ENCODE measurements at places on chromosomes 12 and 14.

DNA sequence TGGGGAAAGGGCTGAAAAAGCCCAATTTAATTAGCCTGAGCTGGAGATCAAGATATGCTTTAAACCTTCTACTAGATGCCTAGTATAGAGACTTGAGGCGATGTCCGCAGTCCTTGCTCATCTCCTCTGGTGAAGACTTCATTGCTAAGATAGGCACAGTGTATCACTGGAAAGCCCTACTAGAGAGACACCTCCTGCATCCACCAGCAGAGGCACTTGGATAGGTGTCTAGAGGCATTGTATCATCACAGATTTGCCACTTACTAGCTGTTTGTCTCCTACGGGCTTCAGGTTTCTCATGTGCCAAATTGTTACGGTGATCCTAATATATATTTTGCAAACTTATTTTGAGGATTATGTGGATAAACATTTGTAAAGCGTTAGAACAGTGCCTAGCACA lies 1048.5 kb downstream of the GALC start:
- no peak for DNase-seq

GRCh38 chr12:76153616-76154015 lies 69.1 kb upstream of the NAP1L1 start:
- DNase-seq = no peak

DNA sequence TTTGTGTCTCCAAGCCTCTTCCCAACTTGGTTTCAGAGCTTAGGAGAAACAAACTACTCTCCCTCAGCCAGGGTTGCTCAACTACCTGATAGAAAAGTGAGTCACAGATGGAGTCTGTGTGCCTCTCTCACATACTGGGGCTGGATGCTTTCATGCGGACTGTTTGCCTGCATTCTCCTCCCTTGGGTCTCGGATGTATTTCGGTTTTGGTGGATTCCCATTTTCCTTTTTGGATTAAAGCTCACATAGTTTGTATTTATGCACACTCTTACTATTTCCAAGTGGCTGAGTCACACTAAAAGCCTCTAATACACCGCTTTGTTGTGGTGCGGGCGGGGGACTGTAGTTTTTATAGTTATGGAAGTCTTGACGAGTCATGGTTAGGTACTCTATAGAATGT lies 505.4 kb downstream of the LRFN5 start:
- no peak for DNase-seq

DNA sequence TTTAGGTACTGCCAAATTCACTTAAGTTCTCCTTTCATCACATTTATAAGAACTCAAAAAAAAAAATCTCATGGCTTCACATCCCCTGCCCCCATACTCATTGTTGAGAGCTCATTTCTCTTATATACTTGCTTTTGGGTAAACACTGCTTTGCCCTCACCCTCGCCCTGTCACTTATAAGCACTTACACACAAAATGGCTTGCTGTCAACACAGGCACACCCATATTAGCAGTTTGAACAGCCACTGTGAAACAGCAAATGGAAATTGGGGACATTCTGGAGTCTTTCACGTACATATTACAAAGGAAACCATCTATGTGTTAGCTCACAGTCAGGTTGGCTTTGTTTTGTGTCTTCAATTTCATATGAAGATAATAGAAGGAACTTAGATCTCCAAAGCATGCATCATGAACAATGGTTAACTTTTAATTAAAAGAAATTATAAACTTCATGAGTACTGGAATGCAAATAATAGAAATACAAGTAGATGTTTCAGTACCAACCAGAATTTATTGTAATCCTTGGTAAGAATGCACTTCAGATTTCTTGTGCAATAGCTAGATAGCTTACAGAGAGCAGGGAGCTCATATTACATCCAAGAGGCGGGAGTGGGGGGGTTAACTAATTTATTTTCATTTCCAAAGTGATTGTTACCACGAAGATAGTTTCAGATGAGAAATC lies 272.2 kb downstream of the ALG10B start:
- no peak for DNase-seq

GRCh38 chr12:111981987-111982386 lies 31.0 kb downstream of the TMEM116 start:
- DNase-seq = no peak

DNA sequence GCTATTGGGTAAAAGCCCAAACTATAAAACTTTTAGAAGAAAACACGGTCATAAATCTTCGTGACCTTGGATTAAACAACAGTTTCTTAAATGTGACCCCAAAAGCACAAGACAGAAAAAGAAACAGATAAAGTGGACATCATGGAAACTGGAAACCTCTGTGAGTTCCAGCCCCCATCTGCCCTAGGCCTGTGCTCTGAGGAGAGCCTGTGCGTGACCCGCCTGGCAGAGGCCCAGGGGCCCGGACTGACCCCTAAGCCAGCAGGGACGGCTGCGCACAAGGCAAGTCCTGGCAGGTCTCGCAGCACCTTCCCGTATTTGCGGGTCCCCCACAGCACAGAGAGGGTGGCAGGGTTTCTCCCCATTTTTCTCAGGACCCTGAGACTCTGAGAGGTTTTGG lies 76.0 kb downstream of the CHGA start:
- no peak for DNase-seq

DNA sequence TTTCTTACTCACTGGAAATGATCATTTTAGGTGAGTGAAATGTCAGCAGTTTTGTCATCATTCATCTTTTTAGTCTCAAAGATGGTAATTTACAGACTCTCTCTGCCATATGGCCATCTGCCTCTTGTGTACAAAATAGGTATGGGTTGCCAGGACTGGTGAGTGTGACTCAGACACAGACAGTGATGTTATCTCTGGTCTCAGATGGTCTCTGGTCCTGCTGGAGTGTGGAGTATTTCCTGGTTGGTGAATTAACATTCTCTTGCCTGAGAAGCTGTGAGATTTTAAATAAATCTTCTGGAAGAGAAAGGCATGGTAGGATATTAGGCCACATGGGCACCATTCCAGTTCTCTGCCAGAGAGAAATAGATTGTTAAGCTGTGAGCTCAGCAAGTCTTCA lies 207.0 kb downstream of the ATP23 start:
- DNase-seq = peak; percentile 69

DNA sequence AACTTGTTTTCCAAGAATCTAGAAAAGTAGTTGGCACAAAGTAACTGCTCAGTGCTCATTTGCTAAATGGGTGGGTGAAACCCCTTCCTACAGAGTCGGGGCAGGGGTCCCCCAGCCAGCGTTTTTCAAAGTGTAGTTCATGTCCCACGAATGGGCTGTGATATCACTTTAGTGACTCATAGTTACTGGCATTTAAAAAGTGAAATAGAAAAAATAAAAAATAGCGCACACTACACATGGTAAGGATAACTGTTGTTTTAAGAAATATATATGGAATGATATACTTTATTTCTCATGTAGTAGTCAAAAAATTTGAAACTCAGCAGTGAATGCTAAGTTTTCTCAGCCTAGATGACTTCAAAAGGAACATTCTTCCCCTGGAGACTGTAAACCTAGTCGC lies 250.4 kb downstream of the CHST11 start:
- no peak for DNase-seq

GRCh38 chr12:80412343-80412953 lies 31.6 kb upstream of the PTPRQ start:
- DNase-seq = peak; percentile 23

DNA sequence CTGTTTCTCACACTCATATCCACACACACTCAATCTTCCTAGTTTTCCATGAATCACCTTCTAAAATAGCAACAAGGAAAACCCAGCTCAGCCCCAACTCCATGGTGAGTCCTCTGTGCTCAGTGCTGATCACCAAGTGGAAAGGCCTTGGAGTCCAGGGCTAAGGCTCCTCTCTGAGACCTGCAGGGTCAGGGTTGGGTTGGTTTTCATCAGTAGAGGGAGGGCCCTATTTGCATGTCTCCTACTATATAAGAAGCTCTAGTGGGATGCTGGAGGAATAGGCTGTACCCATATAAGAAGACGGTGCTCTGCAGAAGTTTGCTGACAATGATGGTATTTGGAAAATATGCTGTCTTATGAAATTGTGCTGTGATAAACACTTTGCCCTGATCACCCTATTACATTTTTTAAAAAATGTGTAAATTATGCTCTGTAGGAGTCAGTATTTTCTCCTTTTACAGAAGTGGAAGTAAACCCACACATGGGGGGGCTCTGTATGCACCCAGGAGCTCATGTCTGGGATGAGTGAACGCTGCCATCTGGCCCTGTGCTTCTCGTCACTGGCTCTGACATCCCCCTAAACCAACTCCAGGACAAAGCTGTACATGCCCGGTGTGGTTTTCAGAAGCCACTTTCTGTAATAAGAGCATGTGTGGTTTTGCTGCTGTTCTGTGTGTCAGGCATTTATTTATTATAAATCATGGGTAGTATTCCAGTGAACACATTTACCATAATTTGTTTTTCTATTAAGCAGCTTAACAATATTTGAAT lies 536.3 kb downstream of the TMEM121 start:
- no peak for DNase-seq

- no peak for DNase-seq
These were observed 20.3 kb upstream of the DHRS4 start for GRCh38 chr14:23933108-23933741.

- no peak for DNase-seq
These were observed 92.6 kb upstream of the MAP1LC3B2 start for GRCh38 chr12:116466536-116466935.

- no peak for DNase-seq
These were observed 141.2 kb upstream of the C14orf180 start for GRCh38 chr14:104438166-104438887.

DNA sequence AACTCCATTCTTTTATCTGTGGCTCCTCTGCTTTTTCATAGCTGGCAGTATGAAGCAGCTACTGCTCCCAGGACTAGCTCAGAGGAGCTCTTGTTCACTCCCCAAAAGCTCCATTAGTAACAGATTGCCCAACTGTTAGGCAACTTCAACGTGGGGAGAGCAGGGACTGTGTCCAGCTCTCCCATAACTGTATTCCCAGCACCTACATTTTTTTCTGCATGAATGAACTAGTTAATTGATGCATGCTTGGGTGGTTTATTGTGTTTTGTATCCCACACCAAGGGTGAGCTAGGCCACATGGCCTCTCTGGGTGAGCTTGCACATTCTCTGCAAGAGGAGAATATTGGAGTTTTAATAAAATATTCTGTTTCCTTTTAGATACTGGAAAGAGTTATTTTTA lies 15.2 kb downstream of the STON2 start:
- no peak for DNase-seq

DNA sequence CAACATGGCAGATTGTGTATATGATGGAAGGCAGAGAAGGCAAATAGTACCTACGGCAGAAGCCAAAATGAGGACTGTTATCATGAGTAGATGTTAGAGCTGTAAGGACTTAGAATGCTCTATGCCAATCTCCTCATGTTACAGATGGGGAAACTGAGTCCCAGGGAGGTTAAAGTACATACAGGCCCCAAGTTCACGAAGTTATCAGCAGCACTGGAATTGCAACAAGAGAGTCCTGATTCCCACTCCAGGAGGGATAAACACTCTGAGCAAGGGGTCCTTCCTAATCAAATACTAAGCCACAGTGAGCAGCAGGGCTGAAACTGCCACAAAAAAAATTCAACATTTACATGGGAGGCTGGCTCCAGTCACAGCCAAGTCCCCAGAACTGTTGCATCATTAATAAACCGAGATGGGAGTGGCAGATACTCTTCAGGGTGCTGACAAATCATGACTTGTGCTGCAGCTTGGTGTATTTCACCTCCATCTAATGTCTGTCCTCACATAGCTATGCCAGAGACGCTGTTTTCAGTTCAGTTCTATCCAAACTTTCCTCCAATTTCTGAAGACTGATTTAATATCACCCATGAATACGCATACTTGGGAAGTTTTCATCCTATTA lies 24.2 kb downstream of the NUAK1 start:
- no peak for DNase-seq

DNA sequence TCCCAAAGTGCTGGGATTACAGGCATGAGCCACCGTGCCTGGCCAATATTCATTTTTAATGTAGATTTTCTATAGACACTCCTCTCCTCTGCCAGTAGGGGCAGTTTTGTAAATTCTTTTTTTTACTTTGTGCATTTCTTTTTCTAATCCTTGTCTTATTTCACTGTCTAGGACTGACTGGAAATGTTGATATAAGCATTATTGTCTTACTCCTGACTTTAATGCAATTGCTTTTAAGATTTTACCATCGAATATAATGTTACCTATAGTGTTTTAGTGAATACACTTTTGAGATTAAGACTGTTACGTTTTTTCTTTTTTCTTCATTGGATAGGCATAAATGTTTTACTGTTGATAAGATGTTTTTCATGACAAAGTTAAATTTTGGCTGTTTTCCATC lies 35.4 kb upstream of the EMP1 start:
- DNase-seq = no peak

DNA sequence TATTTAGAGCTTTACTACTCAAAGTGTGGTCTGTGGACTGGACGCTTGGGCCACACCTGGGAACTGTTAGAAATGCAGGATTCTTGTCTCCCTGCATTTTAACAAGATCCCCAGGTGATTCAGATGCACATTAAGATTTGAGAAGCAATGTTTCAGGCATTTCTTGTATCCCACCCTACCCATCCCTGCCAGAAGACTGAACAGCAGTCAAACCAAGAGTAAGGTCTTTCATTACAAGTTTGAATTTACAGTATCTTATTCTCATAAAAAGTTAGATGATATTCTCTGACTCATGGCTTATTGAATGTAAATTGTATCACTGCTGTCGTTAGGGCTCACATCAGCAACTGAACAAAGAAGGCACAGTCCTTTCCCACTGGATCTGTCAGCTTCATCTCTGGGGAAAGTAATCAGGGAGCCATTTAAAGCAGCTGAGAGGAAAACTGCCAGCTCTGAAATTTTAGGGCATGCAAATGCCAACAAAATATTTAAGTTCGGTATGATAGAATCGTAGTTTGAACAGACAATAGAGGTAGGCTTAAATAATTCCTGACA lies 141.1 kb downstream of the AKAP6 start:
- no peak for DNase-seq

- no peak for DNase-seq
These were observed 1.2 kb upstream of the MED13L start for GRCh38 chr12:116278667-116279066.

DNA sequence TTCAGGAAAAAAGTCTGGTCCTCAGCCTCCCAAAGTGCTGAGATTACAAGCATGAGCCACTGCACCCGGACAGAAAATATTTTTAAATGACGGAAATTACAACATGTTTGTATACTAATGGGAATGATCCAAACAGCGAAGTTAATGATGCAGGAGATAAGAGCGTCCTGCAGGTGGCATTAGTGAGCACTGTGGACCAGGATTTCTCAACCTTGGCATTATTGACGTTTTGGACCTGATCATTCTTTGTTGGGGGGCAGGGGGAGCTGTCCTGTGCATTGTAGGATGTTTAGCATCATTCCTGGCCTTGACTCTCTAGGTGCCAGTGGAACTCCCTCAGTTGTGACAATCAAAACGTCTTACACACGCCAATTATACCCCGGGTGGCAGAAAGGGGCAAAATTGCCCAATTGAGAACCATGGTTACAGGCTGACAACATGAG lies 34.1 kb downstream of the SCFD1 start:
- DNase-seq = peak; percentile 15

DNA sequence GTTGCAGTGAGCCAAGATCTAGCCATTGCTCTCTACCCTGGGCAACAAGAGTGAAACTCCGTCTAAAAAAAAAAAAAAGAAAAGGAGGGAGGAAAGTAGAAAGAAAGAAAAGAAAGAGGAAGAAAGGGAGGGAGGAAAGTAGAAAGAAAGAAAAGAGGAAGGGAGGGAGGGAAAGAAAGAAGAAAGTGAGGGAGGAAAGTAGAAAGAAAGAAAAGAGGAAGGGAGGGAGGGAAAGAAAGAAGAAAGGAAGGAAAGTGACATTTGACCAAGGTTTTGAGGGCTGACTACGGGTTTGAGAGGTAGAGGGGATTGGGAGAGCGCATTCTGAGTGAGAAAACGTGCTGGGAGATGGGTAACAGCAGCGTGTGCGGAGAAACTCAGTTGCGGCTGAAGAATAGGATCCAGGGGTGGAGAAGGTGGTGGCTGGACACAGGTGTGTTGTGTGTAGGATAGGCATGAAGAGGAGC lies 521 bp upstream of the PAPLN start:
- no peak for DNase-seq
